ENCODE measurements at places on chromosomes 7 and 10.

DNA sequence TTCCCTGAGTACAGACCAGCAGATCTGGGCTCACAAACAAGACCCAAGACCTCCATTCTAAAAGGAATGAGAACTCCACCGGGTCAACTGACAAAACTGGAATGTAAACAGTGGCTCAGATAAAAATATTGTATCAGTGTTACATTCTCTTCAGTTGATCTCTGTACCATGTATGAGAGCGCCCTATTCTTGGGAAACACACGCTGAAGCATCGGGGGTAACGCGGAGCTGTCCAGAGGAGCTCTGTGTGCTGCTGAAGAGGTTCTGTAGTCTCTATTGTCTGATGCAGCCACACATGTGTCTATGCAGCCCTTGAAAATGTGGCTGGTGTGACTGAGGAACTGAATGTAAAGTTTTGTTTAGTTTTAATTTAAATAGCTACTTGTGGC lies 39.7 kb downstream of the HIPK2 start:
- DNase-seq = no peak

GRCh38 chr10:59434463-59435321 lies 72.3 kb upstream of the FAM13C start:
- DNase-seq = no peak

DNA sequence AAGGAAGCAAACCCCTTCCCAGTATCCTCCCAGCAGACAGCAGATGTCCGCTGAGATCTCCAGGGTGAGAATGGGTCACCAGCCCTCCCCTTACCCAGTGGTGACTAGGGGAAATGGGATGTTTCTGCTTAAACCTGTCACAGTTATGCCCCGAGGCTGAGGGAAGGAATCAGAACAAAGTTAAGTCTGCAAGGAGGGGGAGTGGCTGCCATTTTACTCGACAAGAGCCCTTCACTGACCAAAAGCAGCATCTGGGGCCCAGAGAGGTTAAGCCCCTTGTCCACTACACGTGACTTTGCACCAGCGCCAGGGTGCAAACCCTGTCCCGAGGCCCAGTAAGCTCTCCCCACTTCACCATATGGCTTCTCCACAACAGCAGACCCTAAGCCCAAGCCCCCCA lies 4.6 kb upstream of the NANOS1 start:
- DNase-seq = no peak

GRCh38 chr10:72328829-72329204 lies 25.9 kb downstream of the DNAJB12 start:
- DNase-seq = no peak

DNA sequence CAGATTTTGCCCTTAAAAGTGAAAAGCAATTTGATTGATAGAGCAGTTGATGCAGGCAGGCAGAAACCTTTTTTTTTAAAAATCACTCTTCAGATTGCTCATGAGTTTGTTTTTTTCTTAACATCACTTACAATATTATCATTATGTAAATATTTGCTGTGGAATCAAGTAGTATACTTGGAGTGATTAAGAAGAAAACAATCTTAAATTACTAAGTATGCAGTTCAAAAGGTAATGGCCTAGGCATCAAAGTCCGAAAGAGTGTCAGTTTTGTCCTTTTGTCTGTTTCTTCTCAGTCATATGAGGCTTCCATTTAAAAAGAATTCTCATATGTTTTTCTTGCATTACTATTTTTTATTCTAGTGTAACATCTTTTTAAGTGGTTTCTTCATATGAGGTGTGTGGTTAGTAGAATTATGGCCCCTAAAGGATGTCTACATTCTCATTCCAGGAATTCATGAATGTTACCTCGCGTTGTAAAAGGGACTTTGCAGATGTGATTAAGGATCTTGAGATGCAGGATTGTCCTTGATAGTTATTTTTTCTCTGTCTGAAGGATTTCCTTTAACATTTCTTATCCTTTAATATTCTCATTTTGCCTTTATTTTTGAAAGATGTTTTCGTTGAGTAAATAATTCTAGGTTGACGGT lies 44.0 kb downstream of the BICC1 start:
- no peak for DNase-seq

GRCh38 chr7:25615003-25615402 lies 386.7 kb upstream of the NPVF start:
- no peak for DNase-seq

DNA sequence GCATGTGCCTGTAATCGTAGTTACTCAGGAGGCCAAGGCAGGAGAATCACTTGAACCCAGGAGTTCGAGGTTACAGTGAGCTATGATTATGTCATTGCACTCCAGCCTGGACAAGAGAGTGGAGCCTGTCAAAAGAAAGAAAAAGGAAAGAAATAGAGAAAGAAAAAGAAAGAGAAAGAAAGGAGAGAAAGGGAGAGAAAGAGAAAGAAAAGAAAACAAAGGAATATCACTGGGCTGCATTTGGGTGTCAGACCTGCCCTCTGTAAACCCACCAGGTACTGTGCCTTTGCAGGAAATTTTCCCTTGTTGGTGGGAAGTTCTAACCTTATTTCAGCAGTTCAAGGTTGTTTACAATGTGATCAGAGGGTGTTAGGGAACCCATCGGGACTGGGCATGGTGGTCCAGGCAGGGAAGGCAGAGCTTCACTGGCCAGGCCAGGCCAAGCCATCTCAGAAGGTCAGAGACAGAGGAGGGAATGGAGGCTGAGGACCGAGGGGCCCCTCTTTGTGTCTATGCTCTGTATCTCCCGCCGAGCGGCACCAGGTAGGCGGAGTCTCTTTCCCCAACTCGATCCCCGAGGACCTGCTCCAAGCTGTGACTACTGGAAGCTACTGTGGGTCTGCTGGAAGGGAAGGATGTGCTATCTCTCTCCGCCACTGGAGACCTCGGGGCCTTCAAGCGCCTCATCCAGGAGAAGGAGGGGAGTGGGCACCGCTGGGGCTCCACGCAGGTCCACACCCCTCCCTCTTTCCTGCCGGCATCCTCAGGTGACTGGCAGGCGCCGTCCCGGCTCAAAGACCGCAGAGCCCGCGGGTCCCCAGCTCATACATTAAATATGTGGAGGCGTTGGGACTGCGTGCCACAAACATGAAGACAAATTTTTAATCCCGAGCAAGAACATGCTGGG lies 15.2 kb upstream of the KAZALD1 start:
- DNase-seq = no peak

GRCh38 chr10:127196282-127197153 lies at the start of gene INSYN2A:
TSS of gene INSYN2A (minus strand) at chr10:127196591. CDS start at chr10:127176395, 20,196 bp downstream.
- no peak for DNase-seq

GRCh38 chr7:152762056-152762455 lies 2.5 kb downstream of the ACTR3B start:
- DNase-seq = no peak

DNA sequence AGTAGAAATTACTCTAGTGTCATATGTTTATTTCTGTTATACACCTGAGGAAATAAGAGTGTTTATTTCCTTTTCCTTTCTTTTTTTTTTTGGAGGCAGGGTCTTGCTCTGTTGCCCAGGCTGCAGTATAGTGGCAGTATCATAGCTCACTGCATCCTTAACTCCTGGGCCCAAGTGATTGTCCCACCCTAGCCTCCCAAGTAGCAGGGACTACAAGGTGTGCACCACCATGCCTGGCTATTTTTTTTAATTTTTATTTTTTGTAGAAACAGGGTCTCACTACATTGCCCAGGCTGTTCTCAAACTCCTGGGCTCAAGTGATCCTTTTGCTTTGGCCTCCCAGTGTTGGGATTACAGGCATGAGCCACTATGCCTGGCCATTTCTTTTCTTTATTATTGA lies 37.8 kb downstream of the TBC1D12 start:
- no peak for DNase-seq

DNA sequence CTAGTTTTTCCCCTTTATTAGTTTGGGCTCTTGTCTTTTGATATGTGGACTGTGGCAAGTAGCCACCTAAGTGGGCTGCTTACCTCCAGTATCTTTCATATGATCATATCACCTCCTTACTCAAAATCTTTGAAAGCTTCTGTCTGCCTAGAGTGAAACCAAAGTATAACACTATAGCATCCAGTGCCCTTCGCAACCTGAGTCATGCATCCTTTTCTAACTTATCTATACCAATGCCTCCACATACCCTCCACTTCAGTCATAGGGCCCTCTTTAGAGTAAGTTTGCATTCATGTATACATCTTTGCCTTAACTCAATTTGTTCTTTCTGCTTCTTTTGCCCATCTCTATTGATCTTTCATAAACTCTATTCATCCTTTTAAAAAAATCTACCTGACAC lies 15.7 kb upstream of the MACC1 start:
- DNase-seq = no peak

DNA sequence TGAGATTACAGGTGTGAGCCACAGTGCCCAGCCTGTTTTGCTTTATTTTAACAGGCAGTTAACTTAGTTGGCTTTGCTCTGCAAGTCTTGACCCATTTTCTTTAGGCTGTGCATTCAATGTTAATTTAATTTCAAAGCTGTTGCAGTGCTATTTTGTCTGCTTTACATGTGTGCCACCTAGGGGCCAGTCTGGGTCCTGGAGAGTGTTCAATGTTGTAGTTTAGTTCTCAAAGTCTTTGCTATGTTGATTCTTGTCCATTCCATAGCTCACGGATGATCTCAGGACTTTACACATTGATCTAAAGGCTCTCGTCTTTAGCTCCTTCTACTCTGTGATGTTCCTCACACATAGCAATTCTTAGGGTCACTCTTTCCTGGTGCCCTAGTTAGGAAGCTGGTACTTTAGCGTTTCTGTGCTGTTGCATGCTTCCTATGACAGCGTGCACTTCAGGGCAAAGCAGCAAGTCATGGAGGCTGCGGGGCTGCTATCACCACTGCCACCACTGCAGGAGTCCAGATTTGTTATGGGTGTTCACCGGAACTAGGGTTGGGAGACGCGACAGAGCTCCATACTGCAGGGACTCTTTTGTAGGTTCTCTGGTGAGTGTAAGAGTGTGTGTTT lies 16.4 kb upstream of the ABCA13 start:
- peak; percentile 9 for DNase-seq

DNA sequence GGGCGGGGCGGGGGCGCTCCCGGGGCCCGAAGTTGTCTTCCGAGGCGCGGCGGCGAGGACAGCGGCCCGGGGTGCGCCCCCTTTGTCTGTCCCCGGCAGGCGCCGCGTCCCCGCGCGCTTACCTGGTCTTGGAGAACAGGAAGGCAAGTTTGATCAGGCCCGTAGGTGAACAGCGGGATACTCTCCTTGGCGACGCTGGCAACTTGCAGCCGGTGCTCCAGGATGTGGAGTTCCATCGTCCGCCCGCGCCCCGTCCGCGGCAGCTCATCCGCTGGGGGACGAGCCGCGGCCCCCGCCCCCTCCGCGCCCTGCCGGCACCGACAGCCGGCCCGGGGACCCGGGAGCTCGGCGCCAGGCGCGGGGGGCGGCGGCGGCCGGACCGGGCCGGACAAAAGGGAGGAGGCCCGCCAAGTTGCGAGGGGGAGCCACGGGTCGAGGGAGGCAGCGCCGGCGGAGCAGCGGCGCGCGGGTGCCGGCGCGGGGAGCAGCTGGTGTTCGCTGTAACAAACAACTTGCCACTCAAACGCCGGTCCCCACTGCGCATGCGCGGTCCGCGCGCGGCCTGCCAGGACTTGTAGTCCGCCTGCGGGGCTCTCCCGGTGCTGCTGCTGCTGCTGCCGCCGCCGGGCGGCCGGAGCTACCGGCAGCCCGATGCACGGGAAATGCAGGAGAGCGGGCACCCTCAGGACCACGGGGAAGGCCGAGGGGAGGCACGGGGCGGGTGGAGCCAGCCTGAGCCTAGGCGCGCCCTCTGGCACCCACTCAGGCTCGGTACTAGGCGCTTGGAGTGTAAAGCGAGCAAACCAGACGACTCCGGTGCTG lies 35.6 kb upstream of the SPDYE3 start:
- DNase-seq = peak; percentile 96

- DNase-seq = no peak
These were observed at the start of gene RGR for GRCh38 chr10:84244651-84245270. TSS of gene RGR (plus strand) at chr10:84245053. CDS start at chr10:84245091, 38 bp downstream.

GRCh38 chr7:3695602-3696001 lies 394.6 kb downstream of the SDK1 start:
- DNase-seq = no peak

DNA sequence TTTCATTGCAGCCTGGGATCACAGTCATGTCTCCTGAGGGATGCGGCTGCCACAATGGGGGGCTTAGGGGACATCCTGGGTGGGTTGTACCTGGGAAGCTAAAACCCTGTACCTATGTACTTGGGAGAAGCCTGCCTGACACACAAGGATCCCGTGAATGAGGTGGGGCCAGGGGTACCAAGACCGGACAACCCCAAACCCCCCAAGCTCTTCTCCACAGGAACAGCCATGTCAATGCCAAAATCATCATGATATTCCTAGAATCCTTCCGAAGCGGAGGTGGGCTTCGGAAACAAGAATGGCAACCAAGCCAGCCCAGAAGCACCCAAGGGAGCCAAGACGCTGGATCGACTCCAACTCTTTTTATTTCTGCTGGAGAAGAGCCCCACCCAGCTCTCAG lies 260.3 kb upstream of the TCERG1L start:
- DNase-seq = no peak

DNA sequence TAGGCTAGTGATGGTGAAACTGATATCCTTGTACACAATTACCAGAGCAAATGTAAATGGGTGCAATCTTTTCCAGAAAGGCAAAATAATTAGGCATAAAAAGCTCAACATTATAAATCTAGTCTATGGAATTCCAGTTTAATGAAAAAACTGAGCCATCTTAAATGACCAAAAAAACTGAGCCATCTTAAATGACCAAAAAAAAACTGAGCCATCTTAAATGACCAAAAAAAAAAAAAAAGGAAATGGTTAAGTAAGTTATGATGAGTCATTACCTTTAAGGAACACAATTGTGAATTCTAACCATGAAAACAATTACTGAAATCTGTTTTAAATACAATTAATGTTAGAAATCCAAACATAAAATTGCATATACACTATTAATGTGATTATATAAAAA lies 25.3 kb downstream of the USP6NL start:
- no peak for DNase-seq

- DNase-seq = no peak
These were observed 269.6 kb upstream of the ZMIZ1 start for GRCh38 chr10:78798976-78799730.

DNA sequence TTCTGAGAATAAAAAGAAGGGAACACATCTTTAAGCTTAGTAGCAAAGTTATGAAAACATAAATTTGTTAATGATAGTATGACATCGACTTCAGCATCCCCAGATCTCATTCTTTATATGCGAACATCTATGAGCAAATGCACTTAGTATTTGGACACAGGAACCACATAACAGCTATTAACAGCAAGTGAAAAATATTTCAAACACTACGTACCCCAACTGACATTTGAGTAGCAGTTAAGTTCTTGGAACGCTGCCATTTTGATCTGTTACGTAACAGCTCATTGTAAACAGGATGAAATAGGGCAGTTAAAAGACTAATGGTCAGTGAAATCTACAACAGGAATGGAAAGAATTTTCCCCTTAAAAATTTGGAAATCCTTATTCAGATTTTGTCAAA lies 428.9 kb downstream of the TNS3 start:
- DNase-seq = no peak

DNA sequence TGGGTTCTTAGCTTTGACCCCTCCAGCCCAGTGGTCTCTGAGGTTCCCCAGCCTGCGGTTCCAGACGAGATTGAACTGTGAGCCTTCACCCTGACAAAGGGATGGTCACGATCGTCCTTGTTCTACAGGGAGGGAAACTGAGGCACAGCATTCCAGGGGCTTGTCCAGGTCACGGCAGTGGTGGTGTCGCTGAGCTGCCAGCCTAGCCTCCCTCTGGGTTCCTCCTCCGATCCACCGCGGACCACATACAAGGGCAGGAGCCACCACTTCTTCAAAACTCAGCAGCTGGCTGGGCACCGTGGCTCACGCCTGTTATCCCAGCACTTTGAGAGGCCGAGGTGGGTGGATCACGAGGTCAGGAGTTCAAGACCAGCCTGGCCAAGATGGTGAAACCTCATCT lies 35.8 kb downstream of the ELFN1 start:
- DNase-seq = no peak

All from K562 (cell line).